Stimulated activated CD8-positive, alpha-beta memory T cell treated with anti-CD3 and anti-CD28 coated beads, Interleukin-4, amount 100 ng/mL, for 1 hour (primary cell): ENCODE measurements at places on chromosomes 5 and 9.

GRCh38 chr9:73131461-73131860 is 20.2 kb upstream of the ANXA1 start:
- DNase-seq, result no peak

- DNase-seq, result no peak
Measured at GRCh38 chr5:156896546-156896945, 46.5 kb downstream of the PPP1R2B start.

DNA sequence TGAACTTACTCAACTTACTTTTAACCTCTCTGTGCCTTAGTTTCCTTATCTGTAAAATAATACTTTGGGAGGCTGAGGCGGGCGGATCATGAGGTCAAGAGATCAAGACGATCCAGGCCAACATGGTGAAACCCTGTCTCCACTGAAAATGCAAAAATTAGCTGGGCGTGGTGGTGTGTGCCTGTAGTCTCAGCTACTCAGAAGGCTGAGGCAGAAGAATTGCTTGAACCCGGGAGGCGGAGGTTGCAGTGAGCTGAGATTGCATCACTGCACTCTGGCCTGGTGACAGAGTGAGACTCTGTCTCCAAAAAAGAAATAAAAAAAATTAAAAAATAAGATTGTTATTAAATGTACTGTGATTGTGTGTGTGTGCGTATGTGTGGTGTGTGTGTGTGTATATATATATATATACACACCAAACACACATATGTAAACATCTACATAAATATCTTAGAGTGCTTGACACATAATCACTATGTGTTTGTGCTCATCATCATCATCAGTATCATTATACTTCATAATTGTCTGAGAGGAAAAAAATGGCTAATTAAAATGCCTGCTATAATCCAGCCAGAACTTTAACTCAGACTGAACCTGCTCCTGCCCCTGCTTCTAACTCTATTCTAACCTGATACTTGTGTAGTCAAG is 312.8 kb downstream of the FER start:
- DNase-seq, result no peak

GRCh38 chr5:140677947-140678346 is 4.6 kb upstream of the DND1 start:
- no peak for DNase-seq

DNA sequence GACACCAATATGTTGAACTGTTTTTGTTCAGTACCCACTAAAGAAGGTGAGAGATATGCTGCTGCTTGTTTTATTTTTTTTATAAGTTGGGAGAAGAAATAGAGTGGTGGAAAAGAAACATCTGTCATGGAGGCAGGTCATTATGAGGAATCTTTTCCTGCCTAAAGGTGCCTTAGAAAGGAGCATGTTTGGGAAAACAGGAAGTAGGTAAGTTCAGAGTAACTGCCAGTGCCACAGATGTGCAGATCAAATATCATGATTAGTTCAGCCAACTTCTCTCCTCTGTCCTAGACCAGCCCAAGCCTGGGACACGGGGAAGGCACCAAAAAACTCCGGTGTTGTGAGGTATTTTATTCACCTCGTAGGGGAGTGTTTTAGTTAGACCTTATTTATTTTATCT is 144.2 kb downstream of the MAN2A1 start:
- no peak for DNase-seq

DNA sequence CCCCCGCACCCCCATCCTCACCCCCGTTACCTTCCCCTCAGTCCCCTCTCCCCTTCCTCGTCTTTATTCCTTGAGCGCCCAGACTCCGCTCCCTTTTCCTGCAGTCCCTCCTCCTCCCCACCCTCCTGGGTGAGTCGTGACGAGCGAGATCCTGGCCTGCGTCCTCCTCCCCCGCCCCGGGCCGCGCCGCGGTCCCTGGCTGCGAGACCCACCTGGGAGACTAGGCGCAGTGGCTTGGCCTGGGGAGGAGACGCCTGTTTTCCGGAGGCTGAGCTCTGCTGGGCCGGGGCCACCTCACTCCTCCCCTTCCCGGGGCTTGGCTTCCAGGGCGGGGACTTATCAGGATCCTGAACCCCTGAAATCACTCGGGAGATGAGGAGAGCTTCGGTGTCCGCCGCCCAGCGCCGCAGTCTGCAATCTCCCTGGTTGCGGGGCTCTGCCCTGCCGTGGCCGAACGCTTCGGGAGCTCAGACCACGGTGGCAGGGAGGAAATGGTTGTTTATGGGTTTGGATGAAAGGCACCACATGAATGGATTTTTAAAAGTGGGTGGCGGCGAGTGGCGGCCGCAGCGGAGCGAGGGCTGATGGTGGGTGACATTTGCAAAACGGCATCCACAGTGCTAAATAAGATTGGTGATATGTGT is 984 bp downstream of the STXBP1 start:
- DNase-seq, result no peak

DNA sequence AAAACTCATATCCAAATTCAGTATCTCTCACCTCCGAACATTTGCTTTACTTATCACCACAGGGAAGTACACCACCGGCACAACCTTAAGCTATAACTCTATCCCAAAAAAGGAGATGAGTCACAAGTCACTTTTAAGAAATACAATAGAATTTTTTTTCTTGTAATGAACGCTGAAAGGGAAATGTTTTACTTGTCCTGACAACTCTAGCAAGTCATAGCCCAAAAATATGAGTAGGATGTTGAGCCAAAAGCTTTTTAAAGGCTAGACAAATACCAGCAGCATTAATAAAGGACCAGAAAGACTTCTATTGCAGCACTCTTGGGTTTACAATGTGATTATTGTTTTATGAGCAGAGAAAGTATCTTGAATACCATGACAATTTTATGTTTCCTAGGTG is 147.3 kb upstream of the FST start:
- no peak for DNase-seq
